Naive thymus-derived CD4-positive, alpha-beta T cell (primary cell): ENCODE measurements at places on chromosomes 3 and 15. TPM values are rescaled to one million over a fixed set of nuclear protein-coding genes. Genes with fewer than 3 reads are reported as not detected.

Gene OGG1
- 31.6 TPM for total RNA-seq

Gene RTP4
- 1.6 TPM for total RNA-seq

Gene KAT2B
- 101 and 127 TPM in 2 replicates for total RNA-seq

Gene PAK6
- not detected for total RNA-seq

Gene SHF
- 6.2 TPM for total RNA-seq

Gene CDCP1
- 0.05 TPM for total RNA-seq

Gene MORC1
- not detected for total RNA-seq

DNA sequence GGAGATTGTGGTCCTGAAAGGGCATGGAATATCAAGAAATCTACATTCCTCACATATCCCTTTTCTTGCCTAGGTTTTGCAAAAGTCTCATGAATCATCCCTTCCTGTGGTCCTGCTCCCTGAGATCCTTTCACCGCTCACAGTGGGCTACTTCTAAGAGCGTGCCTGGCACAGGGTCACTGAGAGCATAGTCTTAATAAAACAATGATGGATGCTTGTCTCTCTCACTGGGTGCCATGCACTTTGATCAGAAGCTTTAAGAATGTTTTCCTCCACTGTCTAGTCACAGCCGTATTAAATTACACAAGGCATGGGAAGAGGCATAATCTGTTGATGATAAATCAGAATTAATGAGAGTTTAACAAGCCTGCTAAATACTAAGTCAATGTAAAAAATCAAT, 269.7 kb upstream of the ATP10A start:
- DNase-seq, result no peak
- no peaks in the 10 kb centered on the region for H3K4me1 ChIP-seq
- H3K36me3 ChIP-seq, result no peaks in the 10 kb centered on the region
- H3K4me3 ChIP-seq, result no peak overlapping the region

DNA sequence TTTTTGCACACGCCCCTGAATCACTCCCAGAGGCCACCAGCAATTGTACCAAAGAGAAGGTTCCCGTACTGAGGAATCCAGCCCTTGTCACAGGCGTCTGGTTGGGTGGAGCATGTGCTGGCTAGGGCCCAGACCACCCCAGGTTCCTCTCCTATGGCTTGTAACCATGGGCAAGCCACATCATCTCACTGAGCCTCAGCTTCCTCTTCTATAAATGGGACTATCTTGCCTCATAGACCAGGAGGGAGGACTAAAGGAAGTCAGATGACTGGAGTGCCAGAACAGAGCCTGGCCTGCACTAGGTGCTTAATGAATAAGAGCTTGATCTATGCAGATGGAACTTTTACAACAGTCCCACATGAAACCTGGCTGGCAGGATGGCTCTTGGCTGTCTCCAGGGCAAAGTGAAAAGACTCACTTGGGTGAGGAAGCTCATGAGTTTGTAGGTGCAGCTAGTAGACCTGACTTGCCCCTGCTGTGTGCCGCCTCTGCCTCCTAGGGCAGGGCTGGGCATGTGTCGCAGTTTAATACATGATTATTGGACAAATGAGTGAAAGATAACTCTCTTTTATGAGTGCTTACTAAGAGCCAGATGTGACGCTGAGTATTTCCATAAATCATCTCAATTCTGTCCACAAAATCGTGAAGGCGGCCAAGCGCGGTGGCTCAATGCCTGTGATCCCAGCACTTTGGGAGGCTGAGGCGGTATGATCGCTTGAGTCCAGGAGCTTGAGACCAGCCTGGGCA, 29.3 kb downstream of the CTSH start:
- peaks cover 59% of the 10 kb centered on the region for H3K36me3 ChIP-seq
- DNase-seq, result no peak
- H3K4me1 ChIP-seq, result no peaks in the 10 kb centered on the region
- H3K27me3 ChIP-seq, result no peaks in the 10 kb centered on the region
- no peak overlapping the region for H3K27ac ChIP-seq

- no peak overlapping the region for H3K4me3 ChIP-seq
- no peaks in the 10 kb centered on the region for H3K4me1 ChIP-seq
- H3K27ac ChIP-seq, result no peak overlapping the region
- peaks cover 3% of the 10 kb centered on the region for H3K27me3 ChIP-seq
- no peaks in the 10 kb centered on the region for H3K36me3 ChIP-seq
These were observed 44.1 kb downstream of the CLDN18 start for GRCh38 chr3:138054057-138054456.

GRCh38 chr3:70861234-70861633, 548.8 kb upstream of the MDFIC2 start:
- H3K4me3 ChIP-seq, result no peak overlapping the region
- no peaks in the 10 kb centered on the region for H3K27me3 ChIP-seq
- H3K36me3 ChIP-seq, result no peaks in the 10 kb centered on the region
- no peak overlapping the region for H3K27ac ChIP-seq
- no peak for DNase-seq

- no peak for DNase-seq
- H3K36me3 ChIP-seq, result peaks cover 4% of the 10 kb centered on the region
These were observed 81.1 kb downstream of the SLTM start for GRCh38 chr15:58852347-58852746.

DNA sequence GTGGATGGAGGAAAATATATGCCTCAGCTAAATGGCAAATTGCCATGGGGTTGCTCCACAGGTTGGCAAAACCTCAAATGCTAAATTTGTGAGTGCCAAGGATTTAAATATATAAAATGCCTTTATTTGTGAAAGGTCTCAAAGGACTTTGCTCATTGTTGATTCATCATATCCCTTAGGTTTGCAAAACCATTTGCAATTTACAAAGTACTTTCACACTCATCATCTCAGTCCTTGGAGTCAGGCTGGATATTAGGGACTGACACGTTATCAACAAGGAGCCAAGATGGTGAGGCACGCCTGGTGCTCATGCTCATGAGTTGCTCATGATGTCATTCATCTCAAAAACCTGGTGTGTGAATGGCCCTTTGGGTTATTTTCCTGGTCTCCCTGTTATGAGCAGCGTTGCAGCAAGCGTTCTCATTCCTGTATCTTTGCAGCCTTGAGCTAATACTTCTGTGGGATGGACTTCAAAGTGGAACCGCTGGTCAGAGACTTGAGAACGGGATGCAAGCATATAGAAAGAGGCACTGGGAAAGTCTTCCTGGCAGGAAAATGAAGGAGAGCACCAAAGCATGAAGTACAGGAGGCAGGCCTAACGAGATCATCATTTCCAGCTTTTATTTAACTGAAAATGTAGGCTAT, 66.0 kb downstream of the MYO1E start:
- no peak for DNase-seq
- H3K27ac ChIP-seq, result no peak overlapping the region
- H3K4me1 ChIP-seq, result no peaks in the 10 kb centered on the region
- H3K36me3 ChIP-seq, result no peaks in the 10 kb centered on the region

DNA sequence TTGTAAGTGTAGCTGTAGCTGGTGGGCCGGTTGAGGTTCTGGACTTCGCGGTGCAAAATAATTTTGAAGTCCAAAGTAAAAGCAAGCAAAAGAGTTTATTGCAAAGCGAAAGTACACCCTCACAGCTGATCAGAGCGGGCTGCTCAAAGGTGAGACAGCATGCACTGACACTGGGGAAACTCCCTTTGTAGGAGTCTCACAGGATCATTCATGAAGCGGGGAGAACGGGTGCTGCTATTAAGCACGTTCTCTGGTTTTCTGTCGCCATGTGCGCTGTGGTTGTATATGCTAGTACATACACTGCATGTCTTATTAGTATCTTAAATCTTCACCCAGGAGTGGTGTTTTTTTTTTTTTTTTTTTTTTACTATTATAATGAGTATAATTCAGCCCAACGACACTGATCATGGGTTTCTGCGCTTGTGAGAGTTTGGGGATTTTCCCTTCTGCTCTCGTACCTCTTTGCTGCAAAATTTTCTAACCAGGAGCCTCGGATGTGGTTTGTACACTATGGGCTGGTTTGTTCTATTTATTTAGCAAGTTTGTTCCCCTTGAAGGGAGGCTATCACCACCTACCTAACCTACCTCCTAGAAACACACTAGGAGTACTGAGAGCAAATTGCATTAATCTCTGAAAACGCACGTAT, 1.4 kb upstream of the AP4E1 start:
- H3K36me3 ChIP-seq, result no peaks in the 10 kb centered on the region
- DNase-seq, result peak; percentile 69
- no peaks in the 10 kb centered on the region for H3K27me3 ChIP-seq
- H3K4me1 ChIP-seq, result peaks cover 4% of the 10 kb centered on the region
- H3K27ac ChIP-seq, result peak overlapping the region; percentile 99

DNA sequence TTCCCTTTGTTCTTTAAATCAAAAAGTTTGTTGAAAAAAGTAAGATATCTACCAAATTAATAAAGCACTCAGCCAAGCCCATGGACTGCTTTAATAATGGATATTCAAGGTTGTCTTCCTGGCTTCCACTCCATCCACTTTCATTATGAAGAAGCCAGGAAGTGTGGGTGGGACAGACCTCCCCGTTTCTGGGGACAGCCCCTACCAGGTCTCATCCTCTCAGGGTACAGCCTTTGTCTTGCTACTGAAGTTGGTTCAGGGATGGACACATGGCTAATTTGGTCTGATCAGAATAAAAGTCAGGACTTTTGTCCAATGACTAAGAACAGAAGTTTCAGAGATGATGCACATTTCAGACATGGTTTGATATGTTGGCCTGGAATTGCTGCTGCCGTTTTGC, 32.6 kb downstream of the CCNB2 start:
- no peaks in the 10 kb centered on the region for H3K27me3 ChIP-seq
- H3K27ac ChIP-seq, result no peak overlapping the region
- no peaks in the 10 kb centered on the region for H3K4me1 ChIP-seq
- no peak overlapping the region for H3K4me3 ChIP-seq
- DNase-seq, result no peak

DNA sequence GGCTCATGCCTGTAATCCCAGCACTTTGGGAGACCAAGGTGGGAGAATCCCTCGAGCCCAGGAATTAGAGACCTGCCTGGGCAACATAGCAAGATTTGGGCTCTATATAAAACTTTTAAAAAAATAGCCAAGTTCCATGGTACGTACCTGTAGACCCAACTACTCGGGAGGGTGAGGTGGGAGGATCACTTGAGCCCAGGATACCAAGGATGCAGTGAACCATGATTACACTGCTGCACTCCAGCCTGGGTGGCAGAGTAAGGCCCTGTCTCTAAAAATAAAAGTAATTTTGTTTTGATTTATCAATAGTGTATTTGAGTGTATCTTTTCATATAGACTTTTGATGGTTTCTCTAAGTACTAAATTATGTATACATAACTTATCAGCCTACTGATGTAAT, 63.1 kb downstream of the LSM3 start:
- H3K36me3 ChIP-seq, result no peaks in the 10 kb centered on the region
- no peak for DNase-seq
- H3K27me3 ChIP-seq, result no peaks in the 10 kb centered on the region
- no peaks in the 10 kb centered on the region for H3K4me1 ChIP-seq
- no peak overlapping the region for H3K27ac ChIP-seq

- H3K36me3 ChIP-seq, result no peaks in the 10 kb centered on the region
- no peaks in the 10 kb centered on the region for H3K4me1 ChIP-seq
- no peak overlapping the region for H3K27ac ChIP-seq
- H3K27me3 ChIP-seq, result no peaks in the 10 kb centered on the region
These were observed 34.6 kb upstream of the THSD4 start for GRCh38 chr15:71080705-71081104.

DNA sequence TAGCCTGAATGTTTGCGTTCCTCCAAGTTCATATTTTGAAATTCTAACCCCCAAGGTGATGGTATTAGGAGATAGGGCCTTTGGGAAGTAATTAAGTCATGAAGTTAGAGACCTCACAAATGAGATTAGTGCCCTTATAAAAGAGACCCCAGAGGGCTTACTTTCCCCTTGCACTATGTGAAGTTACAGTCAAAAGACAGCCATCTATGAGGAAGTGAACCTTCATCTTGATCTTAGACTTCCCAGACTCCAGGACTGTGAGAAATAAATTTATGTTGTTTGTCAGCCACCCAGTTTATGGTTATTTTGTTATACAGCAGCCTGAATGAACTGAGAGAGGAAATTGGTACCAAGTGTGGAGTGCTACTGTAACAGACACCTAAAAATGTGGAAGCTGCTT, 74.4 kb downstream of the DAPK2 start:
- no peaks in the 10 kb centered on the region for H3K27me3 ChIP-seq
- peaks cover 24% of the 10 kb centered on the region for H3K4me1 ChIP-seq
- no peak overlapping the region for H3K27ac ChIP-seq
- no peaks in the 10 kb centered on the region for H3K36me3 ChIP-seq
- DNase-seq, result no peak
- H3K4me3 ChIP-seq, result no peak overlapping the region

DNA sequence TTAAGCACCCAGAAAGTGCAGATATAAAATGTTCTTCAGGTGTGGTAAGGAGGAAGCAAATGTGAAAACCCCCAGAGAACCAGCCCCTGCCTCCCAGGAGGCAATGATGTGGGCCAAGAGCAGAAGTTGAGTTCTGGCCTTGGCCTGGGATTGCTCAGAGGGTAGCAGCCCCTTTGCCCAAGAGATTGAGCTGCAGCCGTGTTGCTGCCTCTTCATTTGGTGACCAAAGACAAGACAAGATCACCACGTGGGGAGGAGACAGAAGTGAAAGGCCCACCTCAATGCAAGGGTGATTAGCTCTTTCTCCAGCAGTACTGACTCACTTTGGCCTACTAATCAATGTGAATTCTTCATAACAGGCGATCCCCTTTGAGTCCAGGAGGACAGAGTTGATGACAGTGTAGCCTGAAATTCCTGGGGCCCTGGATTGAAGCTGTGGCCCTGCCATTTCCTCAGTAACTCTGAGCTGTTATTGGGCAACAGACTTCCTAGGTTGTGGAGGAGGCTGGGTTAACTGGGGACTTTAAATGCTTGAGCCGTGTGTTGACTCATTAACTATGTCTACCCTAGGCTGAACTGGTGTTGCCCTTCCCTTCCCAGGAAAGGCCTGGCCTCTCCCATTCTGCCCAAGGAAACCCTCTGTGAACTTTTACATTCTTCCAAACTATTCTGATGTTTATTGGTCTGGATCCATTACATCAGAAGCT, 86.5 kb downstream of the ST6GAL1 start:
- DNase-seq, result no peak
- H3K27me3 ChIP-seq, result no peaks in the 10 kb centered on the region
- no peak overlapping the region for H3K27ac ChIP-seq
- no peak overlapping the region for H3K4me3 ChIP-seq
- H3K4me1 ChIP-seq, result peaks cover 16% of the 10 kb centered on the region
- peaks cover 4% of the 10 kb centered on the region for H3K36me3 ChIP-seq

- H3K27me3 ChIP-seq, result no peaks in the 10 kb centered on the region
- no peak for DNase-seq
- no peaks in the 10 kb centered on the region for H3K36me3 ChIP-seq
- no peaks in the 10 kb centered on the region for H3K4me1 ChIP-seq
- no peak overlapping the region for H3K4me3 ChIP-seq
- H3K27ac ChIP-seq, result no peak overlapping the region
These were observed 64.5 kb downstream of the NEDD4 start for GRCh38 chr15:55928955-55929354.

- DNase-seq, result no peak
- H3K27ac ChIP-seq, result no peak overlapping the region
- no peaks in the 10 kb centered on the region for H3K27me3 ChIP-seq
- H3K4me3 ChIP-seq, result no peak overlapping the region
- H3K4me1 ChIP-seq, result no peaks in the 10 kb centered on the region
- no peaks in the 10 kb centered on the region for H3K36me3 ChIP-seq
These were observed 14.3 kb downstream of the ABCC5 start for GRCh38 chr3:184003187-184003967.
